ENCODE measurements at places on chromosomes 7 and 10.
A peak's percentile ranks its signal among the peaks of the same experiment; 100 is the strongest.

DNA sequence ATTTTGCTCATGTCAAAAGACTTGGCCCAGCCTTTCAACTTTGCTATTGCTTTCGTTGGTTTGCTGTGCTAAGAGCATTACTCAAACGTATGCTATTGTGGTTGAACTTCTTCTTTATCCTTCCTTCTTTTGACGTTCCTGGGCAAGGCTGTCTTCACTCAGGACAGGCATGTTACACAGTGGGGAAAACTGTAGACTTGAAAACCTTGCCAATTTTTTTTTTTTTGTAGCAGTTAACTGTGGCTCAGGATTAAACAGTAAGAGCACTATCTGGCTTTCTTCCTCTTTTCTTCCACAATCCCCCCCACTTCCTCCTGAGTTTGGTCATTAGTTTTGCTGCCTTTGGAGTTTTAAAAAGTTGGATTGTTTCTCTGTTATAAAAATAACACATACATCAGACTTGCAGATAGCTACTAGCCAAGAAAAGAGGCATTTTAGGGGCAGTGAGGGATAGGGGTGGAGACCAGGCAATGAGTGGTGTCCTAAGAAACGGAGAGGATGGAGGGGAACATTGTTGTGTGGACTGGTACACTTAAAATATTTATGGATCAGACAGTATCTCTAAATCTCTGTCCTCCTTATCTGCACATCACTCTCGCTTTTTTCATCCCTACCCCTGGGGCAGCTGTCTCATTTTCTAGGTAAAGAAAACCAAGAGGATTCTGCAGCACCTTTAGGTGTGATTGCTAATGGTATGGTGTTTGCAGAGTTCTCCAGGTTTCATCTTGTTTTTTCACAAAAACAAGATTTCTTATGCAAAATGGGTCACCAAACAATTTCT, 181.7 kb downstream of the LRMDA start:
- no peak for DNase-seq

DNA sequence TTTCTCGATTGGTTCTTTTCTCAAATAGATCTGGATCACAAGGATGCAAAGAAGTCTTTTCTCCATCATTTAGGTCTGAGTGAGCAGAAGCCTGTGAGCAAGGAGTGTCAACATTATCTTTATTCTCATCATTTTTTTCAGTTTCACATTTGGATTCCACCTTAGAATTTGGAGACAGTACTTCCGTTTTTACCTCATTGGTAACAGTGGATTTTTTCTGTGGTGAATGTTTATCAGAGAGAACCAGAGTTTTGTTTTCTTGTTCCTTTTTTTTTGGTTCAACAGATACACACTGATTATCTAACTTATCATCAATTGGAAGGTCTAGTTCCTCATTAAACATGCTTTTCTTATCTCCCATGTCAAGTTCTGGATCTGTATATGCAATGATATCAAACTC, 151.3 kb downstream of the GALNT11 start:
- DNase-seq: no peak

GRCh38 chr7:51315393-51316261, 982 bp downstream of the COBL start:
- no peak for DNase-seq

- no peak for DNase-seq
Measured at GRCh38 chr7:137717045-137717444, 129.7 kb downstream of the DGKI start.

GRCh38 chr10:113709221-113709838, 29.6 kb downstream of the CASP7 start:
- DNase-seq: no peak

GRCh38 chr7:106110885-106111654, 1.0 kb downstream of the SYPL1 start:
- DNase-seq: no peak

DNA sequence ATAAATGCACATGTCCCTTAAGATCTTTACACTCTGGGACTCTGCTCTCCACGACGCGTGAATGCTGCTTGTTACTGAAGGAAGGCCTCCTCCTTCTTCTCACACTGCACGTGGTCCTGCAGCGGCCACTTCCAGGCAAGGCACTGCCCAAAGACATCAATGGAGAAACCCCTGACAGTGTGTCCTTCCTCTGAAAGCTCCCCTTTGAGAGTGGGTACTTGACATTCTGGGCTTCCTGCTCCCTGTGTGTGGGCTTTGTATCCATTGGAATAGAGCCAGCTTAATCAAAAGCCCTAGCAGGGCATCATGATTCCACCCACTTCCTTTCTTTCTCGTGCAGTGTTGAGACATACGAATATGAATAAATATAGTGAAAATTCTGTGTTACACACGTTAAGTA, 69.7 kb upstream of the STK17A start:
- DNase-seq: no peak

GRCh38 chr7:24129597-24129996, 154.4 kb upstream of the NPY start:
- no peak for DNase-seq

- DNase-seq: no peak
Measured at GRCh38 chr10:11870461-11870780, 47.3 kb downstream of the PROSER2 start.

DNA sequence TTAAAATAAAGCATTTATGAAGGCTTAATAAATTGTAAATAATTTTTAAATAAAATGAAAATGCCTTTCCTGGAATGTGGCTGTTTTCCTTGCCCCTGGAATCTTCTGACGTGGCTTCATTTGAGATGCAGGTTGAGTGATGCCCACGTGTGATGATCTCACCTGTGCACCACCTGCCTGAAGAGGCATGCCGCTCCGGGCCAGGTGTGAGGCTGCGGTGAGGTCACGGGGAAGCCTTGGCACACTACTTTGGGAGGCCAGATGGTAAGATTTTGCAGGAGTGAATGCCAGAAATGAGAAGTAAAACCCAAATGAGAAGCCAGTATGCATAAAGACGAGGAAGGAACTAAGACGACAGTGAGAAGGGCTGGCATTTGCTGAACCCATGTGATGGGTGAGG, 36.2 kb downstream of the GOT1 start:
- DNase-seq: no peak

DNA sequence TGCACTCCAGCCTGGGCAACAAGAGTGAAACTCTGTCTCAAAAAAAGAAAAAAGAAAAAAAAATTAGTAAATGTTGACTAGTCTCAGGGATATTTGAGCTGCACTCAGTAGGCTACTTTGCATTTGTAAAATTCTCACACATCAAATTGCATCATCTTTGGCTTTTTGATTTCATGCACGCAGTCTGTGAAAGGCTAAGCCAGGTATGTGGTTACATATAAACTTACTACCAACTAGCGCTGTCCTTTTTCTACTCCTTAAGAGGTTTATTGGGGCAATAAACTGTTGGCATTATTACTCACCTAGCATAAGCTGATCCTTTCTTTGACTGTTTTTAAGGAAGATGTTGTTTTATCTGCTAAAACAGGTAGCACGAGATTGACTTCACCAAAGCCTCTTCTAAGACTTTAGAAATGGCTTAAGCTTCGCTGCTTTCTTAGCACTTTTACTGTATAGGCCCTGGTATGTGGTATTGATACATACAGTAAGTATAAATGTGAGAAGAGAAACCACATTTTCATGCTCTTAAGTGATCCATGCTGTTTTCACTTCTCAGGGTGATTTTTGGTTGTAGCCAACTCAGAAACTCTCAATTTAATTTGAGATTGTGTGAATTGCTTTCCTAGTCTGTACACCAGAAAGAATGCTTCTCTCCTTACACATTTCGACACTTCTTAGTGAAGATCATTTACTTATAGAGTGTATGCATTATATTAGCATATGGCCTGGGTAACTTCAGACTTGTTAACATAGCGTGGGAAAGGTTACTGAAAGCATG, 323.9 kb downstream of the AUTS2 start:
- no peak for DNase-seq

DNA sequence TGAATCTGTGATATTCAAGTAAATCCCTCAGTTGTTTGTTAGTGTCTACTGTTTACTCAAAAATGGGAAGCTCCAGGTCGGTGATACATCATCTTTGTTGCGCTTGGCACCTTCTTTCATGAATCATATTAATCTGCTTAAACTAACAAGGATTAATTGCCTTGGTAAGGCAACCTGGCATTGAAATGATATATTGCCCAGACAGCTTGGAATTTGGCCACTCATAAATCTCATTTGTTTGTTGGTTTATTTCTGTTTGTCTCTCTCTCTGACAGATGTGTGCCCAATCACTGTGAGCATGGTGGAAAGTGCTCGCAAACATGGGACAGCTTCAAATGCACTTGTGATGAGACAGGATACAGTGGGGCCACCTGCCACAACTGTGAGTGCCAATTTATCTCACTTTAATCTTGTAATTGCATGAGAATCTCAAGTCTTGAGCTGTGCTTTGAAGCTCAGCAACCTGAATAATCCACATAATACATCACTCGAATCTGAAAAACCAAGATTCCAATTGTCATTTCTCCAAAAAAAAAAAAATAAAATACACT, 1104.8 kb upstream of the C7orf33 start:
- no peak for DNase-seq

GRCh38 chr7:82317760-82318159, 125.8 kb downstream of the CACNA2D1 start:
- no peak for DNase-seq

GRCh38 chr10:64071218-64071617, 550.0 kb downstream of the REEP3 start:
- no peak for DNase-seq

- no peak for DNase-seq
Measured at GRCh38 chr10:12841826-12842225, 159.7 kb downstream of the CCDC3 start.

DNA sequence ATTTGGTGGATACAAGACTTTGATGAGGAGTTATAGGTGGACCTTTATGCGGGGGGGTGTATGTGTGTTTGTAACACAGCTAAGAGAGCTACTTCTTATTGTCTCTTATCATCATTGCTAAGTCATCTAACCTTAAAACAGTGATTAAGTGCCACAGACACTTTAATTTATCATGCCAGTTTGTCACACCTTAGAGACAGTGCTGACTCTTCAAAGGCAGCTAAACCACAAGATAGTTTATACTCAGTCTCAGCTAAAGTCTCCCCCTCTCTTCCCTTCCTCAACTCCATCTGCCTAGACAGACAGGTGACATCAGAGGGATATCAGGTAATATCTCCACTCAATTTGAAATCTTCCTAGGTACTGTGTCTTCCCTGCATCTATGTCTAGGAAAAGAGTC, 42.2 kb downstream of the MYPN start:
- DNase-seq: no peak

DNA sequence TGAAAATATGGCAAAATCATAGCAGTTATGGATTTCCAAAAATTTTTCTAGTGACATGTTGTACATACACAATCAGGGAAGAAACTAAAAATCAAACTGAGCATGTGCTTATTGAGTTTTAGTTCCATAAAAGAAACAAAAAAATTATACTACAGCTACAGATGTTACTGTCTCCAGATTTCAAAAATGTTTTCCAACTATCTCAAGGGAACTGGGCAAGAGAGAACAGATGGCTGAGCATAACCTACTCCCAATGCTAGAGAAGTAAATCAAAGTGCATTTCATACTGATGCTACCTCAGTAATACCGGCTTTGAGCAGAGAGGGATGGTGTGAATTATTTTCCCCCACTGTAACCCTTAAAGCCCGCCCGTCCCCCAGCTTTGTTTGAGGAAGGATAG, 40.7 kb upstream of the KMT2C start:
- no peak for DNase-seq

DNA sequence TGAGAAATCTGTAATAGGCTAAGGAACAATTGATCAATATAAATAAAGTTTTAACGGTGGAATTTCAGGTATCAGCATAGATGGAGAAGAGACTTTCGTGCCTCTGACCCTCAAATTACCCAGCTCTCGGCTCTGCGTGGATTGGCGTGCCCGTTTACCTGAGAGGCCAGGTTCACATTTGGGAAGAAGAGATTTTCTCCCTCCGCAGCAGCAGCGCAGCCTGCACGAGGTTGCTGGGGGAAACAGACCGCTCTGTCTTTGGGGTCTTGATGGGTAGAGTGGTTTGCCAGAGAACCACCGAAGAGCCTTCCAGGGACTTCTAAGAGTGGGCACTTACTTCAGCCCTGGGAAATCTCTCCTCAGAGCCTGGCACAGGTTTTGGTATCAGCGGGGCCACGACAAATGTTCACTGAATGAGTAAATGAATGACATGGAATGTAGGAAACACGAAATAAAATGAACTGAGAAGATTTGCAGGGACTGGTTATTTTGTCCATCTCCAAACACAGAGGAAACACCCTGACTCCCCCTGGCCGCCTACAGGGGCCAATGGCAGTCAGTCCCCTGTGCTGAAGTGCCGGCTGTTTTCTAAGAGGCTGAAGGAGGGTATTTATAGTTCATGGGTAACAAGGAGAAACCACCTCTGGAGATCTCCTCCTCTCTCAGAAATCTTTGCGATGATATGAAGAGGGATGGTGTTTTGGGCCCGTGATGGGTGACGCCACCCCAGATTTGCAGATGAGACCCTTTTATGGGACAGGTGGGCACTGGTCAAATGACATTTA, 338.5 kb downstream of the ADARB2 start:
- peak; percentile 8 for DNase-seq

DNA sequence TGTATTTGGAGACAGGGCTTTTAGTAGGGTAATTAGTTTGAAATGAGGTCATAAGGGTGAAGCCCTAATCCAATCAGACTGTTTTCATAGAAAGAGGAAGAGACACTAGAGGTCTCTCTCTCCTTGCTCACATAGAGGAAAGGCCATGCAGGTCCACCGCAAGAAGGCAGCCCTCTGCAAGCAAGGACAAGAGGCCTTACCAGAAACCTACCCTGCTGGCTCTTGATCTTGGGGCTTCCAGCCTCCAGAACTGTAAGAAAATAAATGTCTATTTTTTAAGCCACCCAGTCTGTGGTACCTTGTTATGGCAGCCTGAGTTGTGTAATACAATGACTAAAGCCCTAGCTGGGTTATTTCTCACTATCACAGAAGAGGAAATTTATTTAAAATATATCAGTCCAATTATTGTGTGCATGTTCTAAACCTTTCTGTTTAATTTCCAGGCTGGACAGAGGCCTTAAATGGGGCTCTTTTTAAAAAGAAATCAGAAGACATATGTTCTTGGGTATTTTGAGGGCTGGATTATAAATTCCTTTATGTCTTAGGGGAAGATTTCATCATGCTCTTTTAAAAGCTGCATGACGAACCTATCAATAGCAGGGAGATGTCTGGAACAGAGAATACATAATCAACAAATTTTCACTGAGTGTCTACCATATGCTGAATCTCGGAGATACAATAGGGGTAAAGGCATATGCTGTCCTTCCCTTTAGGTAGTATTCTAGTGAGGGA, 12.9 kb upstream of the TMEM26 start:
- DNase-seq: no peak

- DNase-seq: no peak
Measured at GRCh38 chr7:103031781-103032180, 42.8 kb downstream of the FBXL13 start.

GRCh38 chr7:65239324-65239706, 134.3 kb upstream of the ZNF92 start:
- no peak for DNase-seq

DNA sequence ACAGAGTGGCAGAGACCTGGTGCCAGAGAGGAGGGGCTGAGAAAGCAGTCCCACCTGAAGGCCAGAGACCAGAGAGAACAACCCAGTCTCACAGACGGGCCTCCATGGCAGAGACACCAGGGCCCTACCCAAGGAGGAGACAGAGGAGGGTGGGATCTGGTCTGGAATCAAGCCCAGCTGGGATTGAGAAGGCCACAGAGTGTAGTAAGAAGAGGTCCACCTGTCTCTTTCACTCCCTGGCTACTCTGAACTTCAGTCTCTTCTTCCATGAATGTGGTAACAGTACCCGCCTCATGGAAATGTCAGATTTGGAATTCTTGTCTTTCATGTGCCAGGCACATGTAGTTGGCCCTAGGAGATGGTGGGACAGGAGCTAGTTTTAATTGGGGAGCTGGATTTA, 55.6 kb downstream of the CLIP2 start:
- DNase-seq: no peak

GRCh38 chr7:127884066-127884559, 147.1 kb downstream of the LRRC4 start:
- DNase-seq: no peak

Measured in stimulated activated CD8-positive, alpha-beta memory T cell treated with anti-CD3 and anti-CD28 coated beads, Interleukin-4, amount 100 ng/mL, for 48 hours (primary cell).